AG10803 (cell line): ENCODE measurements at places on chromosomes 2 and 18.
A peak's percentile ranks its signal among the peaks of the same experiment; 100 is the strongest.

GRCh38 chr2:39664232-39664887 lies 1.4 kb upstream of the TMEM178A start:
- no peak for DNase-seq

- DNase-seq, result no peak
Measured at GRCh38 chr2:27752551-27753237, 18.8 kb upstream of the MRPL33 start.

GRCh38 chr2:37301408-37301807 lies 23.2 kb downstream of the PRKD3 start:
- no peak for DNase-seq

DNA sequence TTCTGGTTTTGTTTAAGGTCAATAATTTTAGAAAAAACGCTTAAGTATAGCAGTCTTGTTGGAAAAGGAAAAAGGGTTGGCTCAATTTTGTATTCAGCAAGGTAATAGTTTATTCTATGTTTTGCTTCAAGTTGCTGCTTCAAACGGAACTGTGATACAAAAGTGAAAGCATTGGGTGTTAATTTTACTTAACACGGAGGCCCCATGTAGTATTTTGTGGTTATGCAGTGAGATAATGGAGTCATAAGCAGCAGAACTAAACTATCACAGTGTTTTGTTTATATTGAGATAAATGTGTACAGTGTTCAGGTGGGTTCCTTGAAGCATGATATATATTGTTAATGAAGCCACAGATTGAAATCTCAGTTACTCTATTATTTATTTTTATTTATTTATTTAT lies 67.0 kb upstream of the LYPD6B start:
- no peak for DNase-seq

GRCh38 chr2:122163617-122164016 lies 408.2 kb downstream of the TSN start:
- no peak for DNase-seq

DNA sequence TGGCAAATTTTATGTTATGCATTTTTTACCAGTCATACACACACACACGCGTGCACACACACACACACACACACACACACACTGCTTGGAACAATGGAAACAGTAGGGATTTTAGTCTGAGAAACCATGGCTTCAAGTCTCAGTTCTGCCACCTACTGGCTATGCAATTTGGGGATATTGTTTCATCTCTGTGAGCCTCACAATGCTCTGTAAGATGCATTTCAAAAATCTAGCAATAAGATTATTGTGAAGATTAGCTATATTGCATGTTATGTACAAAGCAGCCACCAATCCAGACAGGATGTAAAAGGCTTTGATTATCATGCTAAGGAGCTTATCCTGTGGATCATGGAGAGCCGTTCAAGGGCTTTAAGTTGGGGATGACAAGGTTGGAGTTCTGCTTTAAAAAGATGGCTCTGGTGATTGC lies 401.4 kb downstream of the NBAS start:
- DNase-seq, result peak; percentile 59

GRCh38 chr18:14914121-14914520 lies 166.1 kb downstream of the ANKRD30B start:
- no peak for DNase-seq

GRCh38 chr2:35989503-35989902 lies 366.1 kb upstream of the CRIM1 start:
- no peak for DNase-seq

- DNase-seq, result no peak
Measured at GRCh38 chr2:193824474-193824873, 1629.7 kb upstream of the TMEFF2 start.

- DNase-seq, result peak; percentile 85
Measured at GRCh38 chr18:10299643-10300042, 154.8 kb upstream of the APCDD1 start.

GRCh38 chr2:235025800-235026536 lies 74.2 kb downstream of the SH3BP4 start:
- peak; percentile 87 for DNase-seq

DNA sequence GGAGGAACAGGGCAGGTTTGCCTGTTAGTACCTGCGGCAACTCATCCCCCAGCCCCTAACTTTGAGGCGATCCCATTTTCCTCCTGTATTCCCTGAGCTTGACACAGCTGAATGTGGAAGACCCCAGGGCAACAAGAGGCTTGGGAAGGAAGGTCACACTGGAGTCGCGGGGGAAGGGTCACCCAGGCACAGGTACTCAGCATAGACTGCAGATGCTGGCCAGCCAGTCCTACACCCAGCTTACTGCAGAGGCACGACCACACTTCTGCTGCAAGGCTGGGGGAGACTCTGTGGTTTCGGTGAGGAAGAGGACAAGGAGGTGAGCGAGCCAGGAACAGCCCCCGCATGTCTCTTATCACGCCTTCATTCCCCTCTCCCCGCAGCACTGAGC lies 91.5 kb downstream of the MALT1 start:
- DNase-seq, result no peak

DNA sequence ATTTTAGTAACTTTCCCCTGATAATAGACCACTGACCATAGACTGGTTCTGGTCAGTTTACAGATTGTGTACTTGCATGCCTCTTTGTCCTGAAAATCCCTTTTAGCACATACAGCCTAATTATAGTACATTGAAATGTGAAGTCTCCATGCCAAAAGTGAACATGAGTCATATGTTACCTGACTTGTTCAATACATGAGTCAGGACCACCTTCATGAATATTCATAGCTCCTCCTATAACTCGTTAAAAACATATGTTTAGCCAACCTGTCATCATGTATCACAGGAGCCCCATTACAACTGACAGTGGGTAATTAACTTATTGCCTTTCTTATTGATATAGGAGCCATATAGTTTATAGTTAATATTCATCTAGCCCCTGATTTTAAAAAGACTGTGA lies 78.6 kb downstream of the SH3YL1 start:
- no peak for DNase-seq

- peak; percentile 20 for DNase-seq
Measured at GRCh38 chr2:240237609-240238174, 97.2 kb upstream of the OTOS start.

DNA sequence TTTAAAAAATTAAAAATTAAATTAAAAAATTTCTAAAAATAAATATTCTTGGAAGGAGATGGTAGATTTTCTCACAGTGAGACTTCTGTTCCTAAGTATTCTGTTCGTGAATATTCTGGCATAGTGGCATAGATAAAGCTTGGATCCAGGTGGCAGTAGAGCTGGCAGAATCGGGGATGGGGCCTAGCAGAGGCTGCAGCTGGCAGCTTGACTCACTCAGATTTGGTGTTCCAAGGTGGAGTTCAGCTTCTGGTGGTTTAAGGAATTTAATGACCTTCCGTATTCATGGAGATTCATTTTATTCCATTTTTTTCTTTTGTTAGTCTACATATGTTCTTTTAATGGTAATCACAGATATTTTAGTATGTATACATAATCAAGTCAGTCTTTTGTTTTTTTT lies 19.9 kb downstream of the ARMC9 start:
- no peak for DNase-seq

- DNase-seq, result no peak
Measured at GRCh38 chr2:190458352-190459107, 50.4 kb downstream of the MFSD6 start.

DNA sequence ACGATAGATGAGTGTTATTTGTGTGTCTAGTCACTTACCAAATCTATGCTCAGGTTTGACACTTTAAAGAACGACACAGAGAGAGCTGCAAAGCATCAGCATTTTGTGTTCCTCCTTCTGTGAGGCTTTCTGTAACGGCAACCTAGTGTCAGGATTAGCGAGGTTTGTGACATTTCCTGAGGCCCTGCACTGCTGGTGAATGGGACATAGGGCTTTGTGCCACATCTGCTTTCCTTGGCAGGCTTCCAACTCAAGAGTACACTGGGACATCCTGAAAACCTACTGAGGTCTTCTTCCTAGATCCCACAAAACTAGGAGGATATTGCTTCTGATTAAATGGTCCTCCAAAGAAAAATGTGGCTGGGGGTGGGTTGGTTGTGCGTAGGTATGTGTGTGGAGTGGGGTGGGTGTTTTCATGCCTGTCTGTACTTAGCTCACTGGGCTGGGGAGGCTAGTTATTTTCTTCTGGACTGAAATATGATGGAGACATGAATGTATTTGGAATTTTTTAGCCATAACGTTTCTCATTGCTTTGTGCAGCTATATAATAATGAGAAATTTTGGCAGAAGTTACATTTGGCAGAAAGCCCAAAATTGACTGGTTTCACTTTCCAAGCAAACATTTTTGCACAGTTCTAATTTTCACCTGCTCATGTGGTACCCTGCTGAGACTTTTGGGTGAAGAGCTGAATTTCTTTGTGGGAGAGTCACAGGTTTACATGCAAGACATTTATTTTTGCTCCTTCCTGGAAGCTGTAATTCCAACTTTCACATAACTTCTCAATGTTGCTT lies 308.4 kb downstream of the XIRP2 start:
- DNase-seq, result peak; percentile 64

DNA sequence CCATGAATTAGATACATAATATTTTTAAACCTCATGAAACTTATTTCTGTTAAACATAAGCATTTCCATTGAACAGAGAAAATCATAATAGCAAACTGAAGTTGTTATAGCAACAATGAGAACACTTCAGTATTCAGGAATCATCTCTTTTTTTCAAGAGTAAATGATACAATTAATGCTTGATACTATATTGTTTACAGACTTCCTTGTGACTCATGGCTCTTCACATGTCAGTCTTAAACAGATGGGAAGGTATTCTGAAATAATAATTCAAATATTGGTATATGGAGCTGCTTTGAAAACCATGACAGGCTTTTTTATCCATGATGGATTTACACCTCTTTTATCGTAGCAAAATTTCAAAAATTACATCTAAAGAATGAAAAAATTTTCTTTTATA lies 226.5 kb upstream of the RBMS1 start:
- no peak for DNase-seq

GRCh38 chr18:36403896-36404820 lies 106.6 kb downstream of the FHOD3 start:
- DNase-seq, result no peak

- no peak for DNase-seq
Measured at GRCh38 chr18:2896990-2897389, 50.2 kb downstream of the EMILIN2 start.

- no peak for DNase-seq
Measured at GRCh38 chr18:3852321-3852720, 402.3 kb downstream of the TGIF1 start.

DNA sequence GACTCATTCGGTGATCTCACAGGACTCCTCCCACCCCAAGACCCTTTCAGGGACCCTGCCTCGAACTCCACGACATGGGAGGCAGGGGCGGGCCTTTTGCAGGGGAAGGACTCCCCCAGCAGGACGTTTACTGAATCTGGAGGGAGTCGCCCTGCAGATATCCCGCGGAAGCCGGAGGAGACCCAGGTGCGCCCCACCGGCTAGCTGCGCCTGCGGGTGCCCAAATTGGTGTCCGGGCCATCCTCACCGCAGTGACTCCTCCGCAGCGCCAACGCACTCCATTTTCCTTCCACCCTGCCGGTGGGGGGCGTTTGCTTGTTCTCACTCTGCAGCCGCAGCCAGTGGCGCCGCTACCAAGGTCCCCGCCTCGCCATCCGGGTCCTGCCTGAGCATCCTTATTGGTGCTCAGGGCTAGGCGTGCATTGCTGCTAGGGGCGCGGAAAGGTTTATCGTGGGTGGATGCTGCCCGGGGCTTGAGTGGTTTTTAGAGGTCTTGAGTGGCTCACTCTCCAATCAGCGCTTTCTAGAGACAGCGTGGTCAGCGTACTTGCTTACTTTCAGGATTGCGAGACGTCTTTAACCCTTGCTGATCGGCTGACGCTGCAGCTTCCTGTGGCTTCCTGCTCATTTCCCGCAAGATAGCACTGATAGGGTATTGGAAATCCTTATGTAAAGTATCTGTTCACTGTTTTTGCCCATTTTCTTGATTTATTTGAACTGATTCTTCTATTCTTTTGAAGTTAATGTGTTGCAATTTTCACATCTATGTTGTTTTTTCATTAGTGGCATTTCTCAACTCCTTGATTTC lies 81.4 kb downstream of the BIN1 start:
- DNase-seq, result peak; percentile 56

- no peak for DNase-seq
Measured at GRCh38 chr2:146415291-146415690, 1429.5 kb upstream of the ACVR2A start.

DNA sequence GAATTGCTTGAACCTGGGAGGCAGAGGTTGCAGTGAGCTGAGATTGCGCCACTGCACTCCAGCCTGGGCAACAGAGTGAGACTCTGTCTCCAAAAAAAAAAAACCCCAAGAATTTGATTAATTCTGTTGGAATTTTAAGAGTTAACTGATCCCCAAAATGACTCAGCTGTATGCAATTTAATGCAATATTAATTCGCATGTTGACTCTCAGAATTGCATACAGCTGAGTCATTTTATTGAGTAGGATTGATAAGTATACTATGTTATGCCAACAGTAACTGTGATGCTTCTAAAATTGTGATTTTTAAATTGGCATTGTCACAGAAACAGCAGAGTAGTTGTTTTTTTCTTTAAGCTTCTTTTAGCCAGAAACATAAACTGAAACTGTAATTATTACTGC lies 19.6 kb downstream of the MSH2 start:
- peak; percentile 57 for DNase-seq

DNA sequence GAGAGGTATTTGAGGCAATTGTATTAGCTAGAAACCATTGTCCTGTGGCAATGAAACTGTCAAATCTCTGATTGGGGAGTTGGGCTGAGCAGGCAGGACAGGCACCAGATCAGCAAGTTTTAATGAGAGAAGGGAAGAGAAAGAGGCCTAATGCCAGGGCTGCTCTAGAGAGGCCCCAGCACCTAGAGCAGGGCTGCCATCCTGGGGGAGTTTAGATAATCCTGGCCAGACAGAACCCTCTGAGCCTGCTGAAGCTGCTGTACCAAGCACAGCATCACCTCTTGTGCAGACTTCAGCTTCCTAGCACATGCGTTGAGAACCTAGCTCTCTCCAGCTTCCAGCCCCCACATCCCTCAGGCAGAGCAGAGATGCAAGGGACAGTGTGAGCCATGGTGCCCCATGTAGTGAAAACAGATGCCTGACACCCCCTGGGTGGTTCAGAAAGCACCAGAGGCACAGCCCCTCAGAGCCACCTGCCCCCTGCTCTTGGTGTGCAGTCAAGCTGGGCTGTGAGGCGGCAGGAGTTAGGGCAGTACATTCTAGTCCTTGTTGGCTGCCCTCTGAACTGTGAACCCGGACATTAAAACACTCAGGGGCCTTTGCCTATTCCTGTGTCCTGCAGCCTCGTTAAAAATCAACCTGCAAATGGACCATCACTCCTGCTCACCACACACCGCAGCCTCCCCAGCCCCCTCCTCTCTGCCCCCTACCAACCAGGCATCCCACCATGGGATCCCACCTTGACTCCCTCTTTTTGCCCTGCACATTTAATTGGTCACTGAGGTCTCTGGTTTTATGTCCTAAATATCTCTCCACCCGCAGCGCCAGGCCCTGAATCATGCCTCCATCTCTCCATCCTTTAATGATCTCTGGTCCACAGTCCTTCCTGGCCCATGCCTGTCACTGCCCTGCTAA lies 52.7 kb downstream of the ADD2 start:
- no peak for DNase-seq
